Thymus (tissue), 14 donors: ENCODE measurements at places on chromosomes 13 and 19.

DNA sequence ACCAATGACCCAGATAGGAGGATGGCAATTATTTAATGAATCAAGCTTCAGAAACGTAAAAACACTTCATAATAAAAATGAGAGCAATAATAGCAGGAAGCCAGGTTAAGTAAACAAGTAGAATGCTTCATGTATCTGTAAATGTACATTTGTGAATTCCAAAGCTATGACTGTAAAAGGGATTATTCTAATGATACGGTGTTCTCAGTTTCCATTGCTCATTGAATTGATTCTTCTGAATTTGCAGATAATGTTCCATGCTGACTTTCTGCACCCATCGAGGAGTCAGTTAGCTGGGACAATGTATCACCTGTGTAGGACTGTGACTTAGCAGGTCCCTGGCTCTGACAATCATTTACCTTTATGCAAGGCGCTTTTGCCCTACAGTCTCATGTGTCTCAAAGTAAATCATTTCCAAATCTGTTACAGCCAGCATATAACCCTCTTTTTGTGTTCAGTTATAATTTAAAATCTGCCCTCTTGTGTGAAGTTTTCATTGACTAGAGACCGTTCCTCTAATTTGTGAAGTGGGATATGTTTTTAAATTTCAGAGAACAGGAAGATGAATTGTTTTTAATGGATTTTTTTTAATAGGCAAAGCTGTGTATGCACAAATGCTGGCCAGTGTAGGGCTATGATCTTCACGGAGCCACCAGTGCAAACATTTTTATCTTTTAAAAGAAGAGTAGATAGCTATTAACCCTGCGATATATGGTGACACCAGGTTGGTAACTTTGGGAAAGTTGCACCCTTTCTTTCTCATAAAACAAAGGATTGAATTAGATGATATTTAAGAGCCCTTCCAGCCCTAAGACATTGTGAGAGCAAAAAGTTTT is 267.1 kb downstream of the KLF5 start:
- no peak for DNase-seq
- H3K27me3 ChIP-seq, result no peaks in the 10 kb centered on the region
- no peak overlapping the region for H3K27ac ChIP-seq
- no peak overlapping the region for H3K4me3 ChIP-seq
- no peaks in the 10 kb centered on the region for H3K4me1 ChIP-seq

DNA sequence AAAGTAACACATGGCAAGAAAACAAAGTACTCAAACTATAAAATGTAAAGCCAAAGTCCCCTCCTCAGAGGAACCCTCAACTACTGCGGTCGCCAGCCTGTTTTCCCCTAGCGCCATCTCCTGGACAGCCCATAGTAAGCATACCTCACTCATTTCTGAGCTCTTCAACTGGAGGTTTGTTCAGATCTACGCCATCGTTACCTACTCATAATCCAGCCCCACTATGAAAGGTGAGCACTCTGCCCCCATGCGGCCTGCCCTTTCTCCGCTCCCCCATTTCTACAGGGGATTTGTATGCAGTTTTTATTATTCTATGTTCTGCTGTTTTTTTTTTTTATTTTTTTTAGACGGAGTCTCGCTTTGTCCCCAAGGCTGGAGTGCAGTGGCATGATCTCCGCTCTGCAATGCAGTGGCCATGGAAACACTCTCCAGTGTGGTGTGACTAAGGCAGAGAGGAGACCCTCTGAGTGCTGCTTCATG is 26.2 kb downstream of the OPA3 start:
- H3K36me3 ChIP-seq, result peaks cover under 1% of the 10 kb centered on the region
- peak; percentile 62 for DNase-seq
- H3K27me3 ChIP-seq, result no peaks in the 10 kb centered on the region
- H3K4me1 ChIP-seq, result peaks cover 19% of the 10 kb centered on the region
- H3K4me3 ChIP-seq, result no peak overlapping the region

GRCh38 chr13:30204564-30204963 is 102.8 kb downstream of the KATNAL1 start:
- peaks cover 24% of the 10 kb centered on the region for H3K36me3 ChIP-seq
- H3K27ac ChIP-seq, result no peak overlapping the region
- DNase-seq, result no peak
- no peaks in the 10 kb centered on the region for H3K4me1 ChIP-seq

DNA sequence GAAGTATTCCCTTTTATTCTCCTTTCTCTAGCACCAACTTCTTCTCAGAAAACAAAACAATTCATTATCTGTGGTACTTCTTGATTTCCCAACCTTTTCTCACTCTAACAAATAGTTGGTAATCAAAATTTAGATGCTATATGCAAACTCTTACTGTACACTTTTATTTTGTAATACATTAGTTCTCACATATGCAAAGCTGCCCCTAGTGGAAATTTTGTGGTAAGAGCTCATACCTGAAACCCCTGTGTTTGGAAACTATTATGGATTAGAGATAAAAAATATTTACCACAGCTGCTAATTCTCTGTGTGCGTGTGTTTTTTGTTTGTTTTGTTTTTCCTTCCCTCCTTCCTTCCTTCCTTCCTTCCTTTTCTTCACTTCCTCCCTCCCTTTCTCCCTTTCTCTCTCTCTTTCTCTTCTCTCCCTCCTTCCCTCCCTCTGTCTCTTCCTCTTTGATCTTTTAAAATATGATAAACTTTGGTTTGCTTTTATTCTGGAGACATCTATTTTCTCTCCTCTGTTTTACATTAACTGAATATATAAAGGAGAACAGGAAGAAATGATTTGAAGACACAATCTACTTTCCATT is 537.4 kb downstream of the SLITRK6 start:
- no peak overlapping the region for H3K4me3 ChIP-seq
- DNase-seq, result peak; percentile 2
- no peaks in the 10 kb centered on the region for H3K27me3 ChIP-seq
- no peak overlapping the region for H3K27ac ChIP-seq
- H3K36me3 ChIP-seq, result no peaks in the 10 kb centered on the region
- H3K4me1 ChIP-seq, result no peaks in the 10 kb centered on the region

- H3K4me1 ChIP-seq, result peaks cover 84% of the 10 kb centered on the region
- H3K4me3 ChIP-seq, result peak overlapping the region; percentile 27
- H3K27me3 ChIP-seq, result no peaks in the 10 kb centered on the region
- no peak for DNase-seq
- H3K36me3 ChIP-seq, result no peaks in the 10 kb centered on the region
Observed at GRCh38 chr13:51823359-51823758, 19.4 kb upstream of the DHRS12 start.

DNA sequence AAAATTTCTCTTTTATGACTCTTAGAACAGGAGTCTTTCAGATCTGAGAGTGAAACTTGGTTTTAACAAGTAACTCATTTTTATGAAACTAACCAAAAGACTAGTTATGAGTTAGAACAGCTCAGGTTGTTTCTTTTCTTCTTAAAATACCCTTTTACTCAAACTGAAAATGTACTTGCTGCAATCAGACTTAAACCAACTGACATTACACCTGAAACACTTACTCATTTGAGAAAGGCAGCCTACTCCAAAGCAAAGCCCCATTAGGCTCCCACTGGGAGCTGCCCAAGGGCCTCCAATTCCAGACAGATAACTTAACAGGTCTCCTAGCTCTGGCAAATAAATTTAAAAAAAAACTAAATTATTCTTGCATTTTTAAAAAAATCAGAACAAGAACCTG is 3.6 kb downstream of the FOXO1 start:
- no peak overlapping the region for H3K27ac ChIP-seq
- peaks cover 40% of the 10 kb centered on the region for H3K27me3 ChIP-seq
- H3K36me3 ChIP-seq, result no peaks in the 10 kb centered on the region
- peaks cover 12% of the 10 kb centered on the region for H3K4me1 ChIP-seq
- no peak for DNase-seq

- H3K4me3 ChIP-seq, result no peak overlapping the region
- no peaks in the 10 kb centered on the region for H3K36me3 ChIP-seq
- H3K27me3 ChIP-seq, result no peaks in the 10 kb centered on the region
- H3K4me1 ChIP-seq, result no peaks in the 10 kb centered on the region
- no peak for DNase-seq
- H3K27ac ChIP-seq, result no peak overlapping the region
Observed at GRCh38 chr13:100364591-100364990, 224.0 kb downstream of the GGACT start.

DNA sequence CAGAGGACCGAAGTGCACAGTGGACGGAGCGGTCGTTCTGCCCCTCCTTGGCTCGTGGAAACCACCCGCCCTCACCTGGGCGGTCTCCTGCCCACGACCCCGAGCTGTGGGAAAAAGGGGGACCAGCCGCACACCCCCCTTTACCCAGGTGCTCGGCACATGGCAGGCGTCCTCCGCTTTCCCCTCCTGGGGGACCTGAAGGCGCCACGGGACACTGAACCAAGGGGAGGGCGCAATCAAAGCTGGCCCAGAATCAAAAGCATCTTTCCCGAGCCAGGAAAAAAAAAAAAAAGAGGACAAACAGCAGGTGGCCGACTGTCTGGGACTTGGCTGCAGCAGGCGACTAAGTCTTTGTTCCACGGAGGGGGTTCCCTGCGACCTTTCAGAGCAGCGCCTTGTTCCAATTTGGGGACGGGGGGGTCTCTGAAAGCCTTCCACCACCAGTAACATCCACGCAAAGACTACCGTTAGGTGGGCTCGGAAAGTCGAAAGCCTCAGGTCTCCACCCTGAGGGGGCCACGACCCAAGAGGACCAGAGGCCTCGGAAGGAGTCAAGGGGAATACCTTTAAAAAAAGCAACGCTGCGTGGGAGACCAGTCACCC is 1.1 kb downstream of the MBD3 start:
- H3K4me1 ChIP-seq, result peaks cover 27% of the 10 kb centered on the region
- DNase-seq, result no peak
- H3K27ac ChIP-seq, result peak overlapping the region; percentile 98
- peak overlapping the region; percentile 93 for H3K4me3 ChIP-seq

DNA sequence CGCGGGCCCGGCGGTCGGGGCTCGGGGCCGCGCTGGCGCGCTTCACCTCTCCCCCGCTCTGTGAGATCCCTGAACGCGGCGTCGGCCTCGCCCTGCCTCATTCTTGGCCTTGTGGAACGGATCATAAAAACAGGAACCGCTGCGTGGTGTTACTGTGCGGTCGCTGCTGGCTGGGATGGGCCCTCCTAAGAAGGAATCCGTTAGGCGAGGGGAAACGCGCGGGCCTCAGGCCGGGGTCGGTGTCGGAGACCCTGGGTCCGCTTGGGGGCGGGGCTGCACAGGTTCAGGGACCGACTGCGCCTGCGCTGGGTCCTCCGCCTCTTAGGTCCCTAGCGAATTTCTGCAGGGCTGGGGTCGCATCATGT is 381 bp downstream of the CKAP2 start:
- peak; percentile 88 for DNase-seq
- peaks cover 5% of the 10 kb centered on the region for H3K36me3 ChIP-seq
- no peaks in the 10 kb centered on the region for H3K27me3 ChIP-seq
- H3K4me3 ChIP-seq, result peak overlapping the region; percentile 86

GRCh38 chr13:42959615-42960014 is 32.4 kb downstream of the EPSTI1 start:
- H3K4me3 ChIP-seq, result no peak overlapping the region
- H3K4me1 ChIP-seq, result no peaks in the 10 kb centered on the region
- no peaks in the 10 kb centered on the region for H3K27me3 ChIP-seq
- no peak overlapping the region for H3K27ac ChIP-seq

- H3K36me3 ChIP-seq, result peaks cover 4% of the 10 kb centered on the region
- DNase-seq, result no peak
- H3K27me3 ChIP-seq, result no peaks in the 10 kb centered on the region
- no peak overlapping the region for H3K4me3 ChIP-seq
- H3K27ac ChIP-seq, result peak overlapping the region; percentile 84
Observed at GRCh38 chr19:16373989-16374388, 49.4 kb downstream of the KLF2 start.

DNA sequence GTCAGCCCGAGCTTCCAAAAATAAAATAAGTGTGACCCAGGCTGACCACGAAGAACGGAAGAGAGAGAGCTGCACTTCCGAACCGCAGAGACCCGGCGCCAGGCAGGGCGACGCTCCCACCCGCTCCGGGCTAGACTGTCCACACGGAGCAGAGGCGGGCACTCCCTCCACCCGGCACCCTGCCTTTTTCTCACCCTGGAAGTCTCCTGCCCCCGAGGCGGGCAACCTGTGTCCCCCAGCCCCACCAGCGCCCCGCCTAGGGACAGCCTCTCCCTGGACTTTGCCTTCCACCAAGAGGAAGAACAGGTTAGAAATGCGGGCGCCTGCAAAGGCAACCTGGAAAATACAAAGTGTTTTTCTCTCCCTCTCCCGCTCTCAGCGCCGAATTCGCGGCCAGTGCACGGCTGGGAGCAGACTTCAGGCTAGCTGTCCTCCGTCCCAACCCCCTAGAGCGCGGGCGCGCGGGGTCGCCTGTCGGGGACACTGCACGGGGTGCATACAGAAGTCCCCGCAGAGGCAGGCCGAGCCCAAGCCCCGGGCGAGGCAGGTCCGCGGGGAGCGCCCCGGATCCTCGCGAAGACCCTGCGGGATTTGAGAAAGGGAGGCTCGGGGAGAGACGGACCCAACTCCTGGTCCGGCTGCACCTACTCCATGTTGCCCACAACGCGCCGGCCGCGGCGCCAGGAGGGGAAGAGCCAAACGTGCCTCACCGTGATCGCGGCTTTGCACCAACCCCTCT is 845 bp downstream of the SPRY2 start:
- H3K4me3 ChIP-seq, result peak overlapping the region; percentile 78
- H3K27ac ChIP-seq, result peak overlapping the region; percentile 92
- peaks cover 18% of the 10 kb centered on the region for H3K27me3 ChIP-seq
- no peaks in the 10 kb centered on the region for H3K36me3 ChIP-seq
- DNase-seq, result no peak

DNA sequence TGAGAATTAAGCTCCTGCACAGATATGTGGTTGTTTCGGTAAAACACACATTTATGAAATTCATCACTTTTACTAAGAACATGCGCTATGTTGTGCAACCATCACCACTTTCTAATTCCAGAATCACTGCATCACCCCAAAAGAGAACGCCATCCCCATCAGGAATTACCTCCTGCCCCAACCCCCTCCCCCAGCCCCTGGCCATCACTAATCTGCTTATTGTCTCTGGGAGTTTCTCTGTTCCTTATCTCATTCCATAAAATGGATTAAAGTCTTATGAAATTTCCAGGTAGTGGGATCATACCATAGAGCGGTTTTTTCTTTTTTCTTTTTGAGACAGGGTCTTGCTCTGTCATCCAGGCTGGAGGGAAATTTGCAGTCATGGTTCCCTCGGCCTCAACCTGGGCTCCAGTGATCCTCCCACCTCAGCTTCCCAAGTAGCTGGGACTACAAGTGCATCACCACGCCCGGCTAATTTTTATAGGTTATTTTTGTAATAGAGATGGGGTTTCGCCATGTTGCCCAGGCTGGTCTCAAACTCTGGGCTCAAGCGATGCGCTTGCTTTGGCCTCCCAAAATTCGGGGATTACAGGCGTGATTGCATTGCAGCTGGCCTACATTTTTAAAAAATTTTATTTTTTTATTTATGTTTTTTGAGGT is 3.5 kb downstream of the ZSCAN5B start:
- no peak for DNase-seq
- no peaks in the 10 kb centered on the region for H3K4me1 ChIP-seq
- no peak overlapping the region for H3K27ac ChIP-seq
- no peak overlapping the region for H3K4me3 ChIP-seq
- no peaks in the 10 kb centered on the region for H3K36me3 ChIP-seq

GRCh38 chr13:41700790-41701310 is 243.5 kb downstream of the RGCC start:
- H3K4me3 ChIP-seq, result no peak overlapping the region
- H3K27ac ChIP-seq, result no peak overlapping the region
- H3K36me3 ChIP-seq, result no peaks in the 10 kb centered on the region
- H3K27me3 ChIP-seq, result no peaks in the 10 kb centered on the region
- H3K4me1 ChIP-seq, result no peaks in the 10 kb centered on the region
